ENCODE measurements at places on chromosomes 3 and 15.

DNA sequence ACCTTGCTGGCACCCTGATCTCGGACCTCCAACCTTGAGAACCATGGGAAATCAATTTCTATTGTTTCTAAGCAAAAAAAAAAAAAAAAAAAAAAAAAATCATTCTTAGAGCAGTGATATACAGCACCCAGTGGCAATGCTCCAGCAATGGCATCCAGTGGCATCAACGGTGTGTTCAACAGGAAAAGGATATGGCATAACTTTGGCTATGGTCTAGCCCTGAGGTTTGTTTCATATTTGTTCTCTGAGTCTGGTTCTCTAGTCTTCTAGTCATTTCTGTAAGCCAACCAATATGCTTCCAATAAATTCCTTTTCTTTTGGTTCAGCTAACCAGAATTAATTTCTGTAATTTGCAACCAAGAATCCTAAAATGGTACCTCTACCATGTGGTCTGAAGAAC is 19.2 kb downstream of the DENND4A start:
- no peak for DNase-seq

DNA sequence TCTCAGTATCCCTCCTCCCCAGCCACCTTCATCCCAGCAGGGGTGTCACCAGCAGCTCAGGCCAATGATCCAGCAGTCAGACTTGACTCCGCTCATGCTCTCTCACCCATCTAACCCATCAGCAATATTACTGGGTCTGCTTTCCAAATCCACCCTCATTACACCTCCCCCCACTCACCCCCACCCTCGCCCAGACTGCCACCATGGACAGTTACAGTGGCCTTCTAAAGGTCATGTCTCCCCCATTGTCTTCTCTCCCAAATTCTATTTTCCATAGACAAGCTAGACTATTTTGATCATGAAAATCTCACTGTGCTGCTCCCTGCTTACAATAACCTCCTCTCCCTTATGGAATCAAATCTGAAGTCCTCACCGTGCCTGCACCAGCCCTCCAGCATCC is 156.0 kb downstream of the TJP1 start:
- no peak for DNase-seq

GRCh38 chr15:27250223-27250622 is 279.2 kb downstream of the GABRG3 start:
- no peak for DNase-seq

GRCh38 chr15:70337277-70338186 is 239.8 kb upstream of the TLE3 start:
- DNase-seq, result no peak
